ENCODE measurements at places on chromosomes 6 and 20.

GRCh38 chr6:139931747-139932146 is 557.3 kb upstream of the CITED2 start:
- DNase-seq: no peak

- no peak for DNase-seq
These were observed 16.7 kb downstream of the BMP2 start for GRCh38 chr20:6784210-6784631.

GRCh38 chr6:145886228-145886956 is 71.8 kb upstream of the FBXO30 start:
- DNase-seq: no peak

DNA sequence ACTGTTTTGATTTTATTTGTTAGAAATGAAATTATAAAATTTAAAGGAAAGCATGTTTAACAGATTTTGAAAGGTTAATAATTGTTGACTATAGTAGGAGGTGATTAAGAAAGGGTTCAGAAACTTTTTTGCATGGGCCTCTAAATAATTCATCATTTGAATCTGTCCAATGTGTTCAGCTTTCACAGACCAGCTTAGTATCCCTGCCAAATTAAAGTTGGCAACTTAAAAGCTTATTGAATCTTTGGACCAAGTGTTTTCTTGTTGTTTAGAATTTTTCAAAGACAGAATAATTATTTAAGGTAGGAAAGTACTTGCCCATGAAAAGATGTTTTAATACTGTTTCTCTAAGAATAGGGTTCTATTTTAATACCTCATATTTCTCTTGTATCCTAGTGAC is 466.0 kb downstream of the GJA1 start:
- DNase-seq: no peak

DNA sequence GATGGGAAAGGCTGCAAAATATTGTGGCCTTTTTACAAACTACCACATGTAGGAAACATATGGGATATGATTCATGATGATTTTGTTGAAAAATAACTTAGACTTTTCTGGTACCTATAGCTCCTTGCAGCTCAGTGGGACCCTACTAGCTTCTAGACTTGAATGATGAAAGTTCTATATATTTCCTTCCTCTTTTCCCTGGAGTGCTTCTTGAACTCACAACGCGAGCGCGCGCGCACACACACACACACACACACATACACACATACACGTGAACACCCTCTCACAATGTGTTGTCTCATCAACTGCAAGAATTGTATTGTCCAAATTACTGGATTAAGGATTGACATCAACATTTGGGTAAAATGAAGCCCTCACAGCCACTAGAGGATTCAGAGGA is 61.9 kb downstream of the TOX2 start:
- no peak for DNase-seq

DNA sequence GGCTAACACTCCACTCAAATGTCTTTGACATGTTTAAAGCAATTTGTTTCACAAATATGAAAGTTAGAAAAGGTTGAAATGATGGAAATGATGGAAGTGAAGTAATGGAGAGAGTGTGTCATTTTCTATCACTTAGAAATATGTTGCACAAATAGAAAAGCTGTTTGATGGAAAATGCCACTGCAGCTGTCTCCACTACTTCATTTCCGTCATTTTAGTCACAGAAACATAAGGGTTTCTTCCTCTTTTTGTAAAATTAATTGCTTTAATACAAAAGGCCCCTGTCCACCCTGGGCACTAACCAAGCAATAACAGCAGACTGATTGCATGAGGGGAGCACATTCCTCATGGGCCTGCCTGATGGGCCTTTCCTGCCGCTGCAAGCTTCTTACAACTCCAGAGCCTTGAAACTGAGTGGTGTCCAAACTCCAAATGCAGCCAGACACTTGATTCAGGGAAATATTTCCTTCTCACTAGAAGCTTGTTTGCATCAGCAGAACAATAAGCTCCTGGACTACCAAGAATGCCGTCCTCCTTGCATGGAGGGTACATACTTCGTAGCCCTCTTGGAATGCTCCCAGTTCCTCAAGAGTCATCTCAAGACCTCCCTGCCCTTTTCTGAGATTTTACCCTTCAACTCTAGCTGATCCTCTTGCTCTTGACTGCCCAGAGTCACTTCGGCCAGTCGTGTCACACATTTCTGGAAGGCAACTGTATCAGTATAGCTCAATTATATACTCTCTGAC is 36.1 kb downstream of the F13A1 start:
- DNase-seq: no peak

DNA sequence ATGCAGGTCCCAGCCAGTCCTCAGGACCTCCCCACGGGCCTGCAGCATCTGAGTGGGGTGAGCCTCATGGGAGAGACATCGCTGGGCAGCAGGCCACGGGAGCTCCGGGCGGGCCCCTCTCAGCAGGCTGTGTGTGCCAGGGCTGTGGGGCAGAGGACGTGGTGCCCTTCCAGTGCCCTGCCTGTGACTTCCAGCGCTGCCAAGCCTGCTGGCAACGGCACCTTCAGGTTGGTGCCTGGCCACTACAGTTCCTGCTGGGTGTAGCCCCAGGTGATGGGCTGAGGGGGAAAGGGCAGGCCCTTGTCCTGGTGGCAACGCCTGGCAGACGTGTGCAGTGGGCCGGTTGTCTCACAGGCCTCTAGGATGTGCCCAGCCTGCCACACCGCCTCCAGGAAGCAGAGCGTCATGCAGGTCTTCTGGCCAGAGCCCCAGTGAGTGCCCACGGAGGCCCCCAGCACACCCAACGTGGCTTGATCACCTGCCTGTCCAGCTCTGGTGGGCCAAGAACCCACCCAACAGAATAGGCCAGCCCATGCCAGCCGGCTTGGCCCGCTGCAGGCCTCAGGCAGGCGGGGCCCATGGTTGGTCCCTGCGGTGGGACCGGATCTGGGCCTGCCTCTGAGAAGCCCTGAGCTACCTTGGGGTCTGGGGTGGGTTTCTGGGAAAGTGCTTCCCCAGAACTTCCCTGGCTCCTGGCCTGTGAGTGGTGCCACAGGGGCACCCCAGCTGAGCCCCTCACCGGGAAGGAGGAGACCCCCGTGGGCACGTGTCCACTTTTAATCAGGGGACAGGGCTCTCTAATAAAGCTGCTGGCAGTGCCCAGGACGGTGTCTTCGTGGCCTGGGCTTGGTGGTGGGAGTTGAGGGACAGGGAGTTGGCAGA is 787 bp upstream of the TNFRSF6B start:
- DNase-seq: no peak

GRCh38 chr20:10652185-10652584 is 21.6 kb downstream of the JAG1 start:
- DNase-seq: no peak

- DNase-seq: no peak
These were observed 39.0 kb upstream of the JARID2 start for GRCh38 chr6:15206887-15207286.

GRCh38 chr6:101296169-101296960 is 97.1 kb upstream of the GRIK2 start:
- DNase-seq: no peak

DNA sequence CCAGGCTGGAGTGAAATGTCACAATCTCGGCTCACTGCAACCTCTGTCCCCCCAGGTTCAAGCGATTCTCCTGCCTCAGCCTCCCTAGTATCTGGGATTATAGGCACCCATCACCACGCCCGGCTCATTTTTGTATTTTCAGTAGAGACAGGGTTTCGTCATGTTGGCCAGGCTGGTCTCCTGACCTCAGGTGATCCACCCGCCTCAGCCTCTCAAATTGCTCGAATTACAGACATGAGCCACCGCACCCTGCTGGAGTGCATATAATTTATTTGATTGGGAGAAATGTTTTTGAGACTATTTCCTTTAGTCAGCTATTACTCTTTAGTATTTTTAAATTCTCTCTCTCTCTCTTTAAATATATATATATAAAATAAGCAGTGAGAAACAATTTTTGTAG is 29.8 kb downstream of the FAM83B start:
- DNase-seq: no peak

GRCh38 chr20:46323557-46323956 is 15.3 kb upstream of the CDH22 start:
- no peak for DNase-seq

DNA sequence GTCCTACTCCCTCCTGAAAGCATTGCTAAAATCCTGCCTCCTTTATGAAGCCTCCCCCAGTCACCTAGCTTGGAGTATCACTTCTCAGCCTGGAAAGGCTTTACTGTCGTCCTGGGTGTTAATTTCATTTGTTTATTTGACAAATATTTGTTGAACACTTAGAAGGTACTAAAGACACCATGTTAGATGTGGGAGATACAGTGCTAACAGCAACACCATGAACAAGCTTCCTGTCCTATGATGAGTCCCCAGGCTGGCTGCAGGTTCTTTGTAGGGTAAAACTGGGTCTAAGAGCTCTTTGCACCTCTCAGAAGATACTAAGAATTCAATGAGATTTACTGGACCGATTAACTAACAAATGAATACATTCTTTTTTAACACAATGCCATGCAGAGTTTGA is 109.2 kb upstream of the TMEM170B start:
- DNase-seq: no peak

GRCh38 chr20:10771435-10772140 is 97.8 kb upstream of the JAG1 start:
- no peak for DNase-seq

- no peak for DNase-seq
These were observed 76.5 kb downstream of the SYNJ2 start for GRCh38 chr6:158058171-158058651.

GRCh38 chr6:25623879-25624278 is 28.1 kb upstream of the SCGN start:
- DNase-seq: no peak

DNA sequence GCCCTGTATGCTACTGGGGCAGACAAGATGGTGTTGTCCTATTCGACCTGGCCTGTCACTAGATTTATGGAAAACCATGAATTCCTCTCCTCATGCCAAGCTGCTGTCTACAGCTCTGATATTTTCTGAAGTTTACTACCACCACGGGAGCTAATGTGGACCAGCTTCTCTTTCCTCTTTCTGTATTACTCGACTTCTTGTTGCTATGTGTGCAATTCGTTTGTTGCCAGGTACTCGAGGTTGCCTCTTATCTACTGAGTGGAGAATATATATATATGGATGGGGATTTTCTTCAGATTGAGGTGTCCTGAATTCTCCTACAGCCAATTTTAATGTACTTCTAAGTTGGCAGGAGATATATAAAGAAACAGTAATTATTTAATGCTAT is 34.7 kb downstream of the MAN1A1 start:
- DNase-seq: no peak

- no peak for DNase-seq
These were observed 139.9 kb downstream of the GRM4 start for GRCh38 chr6:34005901-34006531.

DNA sequence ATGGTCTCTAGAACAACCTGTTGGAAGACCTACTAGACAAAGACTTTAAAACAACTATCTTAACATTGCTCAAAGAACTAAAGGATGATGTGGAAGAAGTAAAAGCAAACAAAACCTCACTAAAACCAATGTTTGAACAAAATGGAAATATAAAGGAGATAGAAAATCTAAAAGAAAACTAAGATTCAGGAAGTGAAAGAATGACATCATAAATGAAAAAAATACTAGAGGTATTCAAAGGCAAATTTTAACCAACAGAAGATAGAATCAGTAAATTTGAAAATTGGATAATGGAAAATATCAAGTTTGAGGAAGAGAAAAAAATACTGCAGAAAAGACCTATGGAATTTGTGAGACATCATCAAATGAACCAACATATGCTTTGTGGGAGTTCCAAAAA is 914.1 kb upstream of the GJE1 start:
- no peak for DNase-seq

GRCh38 chr20:57678340-57678739 is 31.5 kb downstream of the PMEPA1 start:
- DNase-seq: no peak

DNA sequence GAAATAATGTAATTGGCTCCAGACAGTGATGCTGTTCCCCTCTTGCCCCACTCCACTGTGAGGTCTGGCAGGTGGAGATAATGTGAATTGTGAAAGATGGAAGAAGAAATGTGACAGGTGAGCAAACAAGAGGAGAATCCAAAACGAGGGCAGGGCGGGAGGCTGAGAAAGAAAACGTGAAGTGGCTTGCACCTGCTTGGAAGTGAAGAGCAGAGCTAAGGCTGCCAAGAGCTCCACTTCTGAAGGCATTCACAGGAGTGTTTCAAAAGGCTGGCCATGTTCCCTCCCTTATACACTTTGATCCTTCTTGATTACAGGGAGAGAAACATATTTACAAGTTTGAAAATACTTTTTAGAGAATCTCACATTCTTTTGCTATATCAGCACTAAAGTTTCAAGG is 359.4 kb downstream of the EPHA7 start:
- no peak for DNase-seq

DNA sequence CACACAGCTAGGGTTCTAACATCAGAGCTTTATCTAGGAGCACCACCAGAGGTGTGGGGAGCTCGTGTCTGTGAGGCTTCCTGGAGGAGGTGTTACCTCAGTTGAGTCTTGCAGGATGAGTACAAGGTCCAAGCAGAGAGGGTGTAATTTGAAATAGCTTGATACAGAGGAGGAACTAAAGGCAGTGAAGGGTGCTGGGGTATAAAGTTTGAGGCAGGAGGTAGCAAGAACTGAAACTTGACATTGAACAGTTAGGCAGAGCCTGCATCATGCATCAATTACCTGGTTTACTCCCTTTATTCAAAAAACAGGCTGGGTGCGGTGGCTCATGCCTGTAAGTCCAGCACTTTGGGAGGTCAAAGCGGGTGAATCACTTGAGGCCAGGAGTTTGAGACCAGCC is 241.2 kb downstream of the UST start:
- no peak for DNase-seq

DNA sequence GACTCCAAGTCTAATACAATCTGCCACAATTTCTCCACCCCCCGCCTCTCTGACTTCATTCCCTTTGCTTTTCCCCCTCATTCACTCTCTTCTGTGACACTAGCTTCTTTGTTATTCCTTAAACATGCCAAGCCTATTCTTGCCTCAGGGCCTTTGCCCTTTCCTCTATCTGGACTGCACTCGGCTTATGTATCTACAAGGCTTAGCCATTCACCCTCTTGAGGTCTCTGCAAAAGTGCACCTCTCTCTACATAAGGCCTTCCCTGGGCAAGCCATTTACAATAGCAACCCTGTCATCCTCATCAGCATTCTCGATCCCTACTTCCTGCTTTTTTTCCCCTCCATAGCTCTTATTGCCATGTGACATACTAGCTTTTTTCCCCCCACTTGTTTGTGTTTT is 168.9 kb downstream of the PDSS2 start:
- no peak for DNase-seq

- no peak for DNase-seq
These were observed 81.7 kb upstream of the TENT5A start for GRCh38 chr6:81834141-81834681.

GRCh38 chr6:123962508-123962907 is 158.8 kb downstream of the NKAIN2 start:
- peak; percentile 91 for DNase-seq

DNA sequence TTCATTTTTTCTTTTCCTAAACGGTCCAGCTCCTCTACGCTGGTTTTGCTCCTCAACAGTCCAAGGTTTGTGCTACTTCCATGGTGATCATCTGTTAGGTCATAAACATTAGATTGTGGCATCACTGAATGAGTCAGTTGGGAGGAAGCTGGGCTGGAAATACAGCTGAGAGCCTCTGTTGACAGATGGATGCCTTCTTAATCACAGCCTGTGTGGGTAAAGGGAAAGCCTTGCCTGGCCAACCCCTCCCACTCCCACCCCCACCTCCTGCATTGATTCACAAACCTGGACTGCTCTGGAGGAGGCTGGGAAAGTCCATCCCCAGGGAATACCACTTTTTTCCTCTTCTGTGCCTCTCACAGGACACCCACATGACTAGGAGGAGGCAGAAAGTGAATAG is 180.6 kb upstream of the CCN2 start:
- DNase-seq: peak; percentile 26

GRCh38 chr6:4923081-4923480 is 80.8 kb downstream of the RPP40 start:
- no peak for DNase-seq
